ENCODE measurements at places on chromosomes 3 and 15.

DNA sequence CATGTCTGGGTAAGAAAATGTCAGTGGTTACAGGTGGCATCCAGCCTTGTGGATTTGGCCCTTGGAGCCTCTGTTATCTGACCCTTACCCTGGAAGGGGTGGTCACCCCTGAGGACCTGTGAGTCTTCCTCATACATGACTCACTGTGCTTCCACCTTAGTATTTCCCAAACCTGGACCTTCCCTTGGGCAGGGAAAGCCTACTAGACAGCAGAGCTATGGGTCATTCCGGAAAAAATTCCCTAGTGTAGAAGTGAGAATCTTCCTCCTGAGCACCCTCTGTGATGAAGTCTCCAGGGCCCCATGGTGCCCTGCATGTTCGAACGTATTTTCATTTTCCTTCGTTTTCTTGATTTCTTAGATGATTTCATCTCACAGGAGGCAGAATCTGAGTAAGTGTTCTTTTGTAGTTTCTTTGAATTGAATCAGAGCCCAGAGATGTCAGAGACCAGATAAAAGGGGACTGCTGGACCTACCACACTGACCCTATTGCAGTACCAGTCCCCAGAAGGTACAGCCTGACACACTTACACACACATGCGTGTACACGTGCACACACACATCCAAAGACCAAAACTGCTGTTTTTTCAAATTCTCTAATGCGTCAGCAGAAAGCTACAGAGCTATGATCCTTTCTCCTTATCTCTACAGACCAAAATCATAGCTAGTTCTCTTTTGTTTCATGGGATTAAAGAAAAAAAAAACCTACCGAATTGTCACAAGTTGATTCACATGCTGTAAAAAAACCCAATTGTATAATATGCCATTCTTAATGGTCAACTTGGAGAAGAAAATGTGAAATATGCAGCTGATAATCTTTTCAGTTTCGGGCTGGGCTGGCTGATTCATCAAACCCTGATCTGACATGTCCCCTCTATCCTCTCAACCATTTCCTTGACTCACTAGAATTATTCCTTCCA is 50.5 kb upstream of the ARHGEF3 start:
- DNase-seq: no peak

DNA sequence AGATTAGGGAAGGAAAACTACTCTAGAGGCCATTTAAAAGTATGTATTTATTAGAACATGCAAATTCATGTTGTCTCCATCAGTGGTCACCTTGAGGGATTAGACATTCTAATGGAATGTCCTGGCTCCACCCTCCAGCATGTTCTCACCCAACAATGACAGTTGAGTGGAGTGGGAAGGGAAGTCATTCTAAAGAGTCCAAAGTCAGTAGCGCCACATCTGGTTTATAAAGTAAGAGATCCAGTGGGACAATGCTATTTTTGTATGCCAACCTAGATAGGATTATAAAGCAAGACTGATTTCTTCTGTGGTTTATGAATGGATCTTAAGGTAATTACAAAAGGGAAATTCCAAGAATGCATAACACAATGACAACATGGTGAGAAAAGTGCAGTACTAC is 33.3 kb downstream of the SLC24A1 start:
- no peak for DNase-seq

DNA sequence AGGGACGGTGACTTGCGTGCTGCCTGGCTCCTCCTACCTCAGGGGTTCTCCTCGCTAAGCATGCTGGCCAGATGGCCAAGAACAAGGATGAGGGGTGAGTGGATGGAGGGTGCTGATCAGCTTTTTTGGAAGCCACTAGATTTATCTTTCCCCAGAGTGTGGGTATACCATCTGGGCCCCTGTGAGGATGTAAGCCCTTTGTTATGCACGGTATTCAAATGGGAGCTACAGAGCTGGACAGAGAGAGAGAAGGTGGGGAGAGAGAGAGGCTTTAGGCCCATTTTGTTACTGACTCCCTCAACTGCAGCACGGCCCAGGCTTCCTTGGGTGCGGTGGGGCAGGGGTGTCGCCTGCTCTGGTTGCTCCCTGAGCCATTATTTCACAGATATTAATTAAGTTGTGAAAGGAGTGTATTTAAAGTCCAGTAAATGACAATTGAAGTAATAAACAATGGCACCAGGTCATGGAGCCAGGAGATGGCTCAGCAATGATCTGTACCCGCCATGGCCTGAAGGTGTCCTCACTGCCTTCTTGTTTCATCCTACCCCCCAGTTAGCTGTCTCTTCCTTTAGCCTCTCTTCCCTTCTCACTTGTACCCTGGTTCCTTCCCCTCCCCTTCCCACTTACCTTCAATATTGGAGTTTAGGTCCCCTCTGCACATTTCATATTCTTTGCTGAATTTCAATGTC is 158.0 kb downstream of the CLSTN2 start:
- DNase-seq: no peak

- no peak for DNase-seq
Measured at GRCh38 chr3:165459924-165460835, 264.0 kb upstream of the SLITRK3 start.

- no peak for DNase-seq
Measured at GRCh38 chr15:85089929-85090597, 108.4 kb downstream of the PDE8A start.
